ENCODE measurements at places on chromosomes 6 and 20.

DNA sequence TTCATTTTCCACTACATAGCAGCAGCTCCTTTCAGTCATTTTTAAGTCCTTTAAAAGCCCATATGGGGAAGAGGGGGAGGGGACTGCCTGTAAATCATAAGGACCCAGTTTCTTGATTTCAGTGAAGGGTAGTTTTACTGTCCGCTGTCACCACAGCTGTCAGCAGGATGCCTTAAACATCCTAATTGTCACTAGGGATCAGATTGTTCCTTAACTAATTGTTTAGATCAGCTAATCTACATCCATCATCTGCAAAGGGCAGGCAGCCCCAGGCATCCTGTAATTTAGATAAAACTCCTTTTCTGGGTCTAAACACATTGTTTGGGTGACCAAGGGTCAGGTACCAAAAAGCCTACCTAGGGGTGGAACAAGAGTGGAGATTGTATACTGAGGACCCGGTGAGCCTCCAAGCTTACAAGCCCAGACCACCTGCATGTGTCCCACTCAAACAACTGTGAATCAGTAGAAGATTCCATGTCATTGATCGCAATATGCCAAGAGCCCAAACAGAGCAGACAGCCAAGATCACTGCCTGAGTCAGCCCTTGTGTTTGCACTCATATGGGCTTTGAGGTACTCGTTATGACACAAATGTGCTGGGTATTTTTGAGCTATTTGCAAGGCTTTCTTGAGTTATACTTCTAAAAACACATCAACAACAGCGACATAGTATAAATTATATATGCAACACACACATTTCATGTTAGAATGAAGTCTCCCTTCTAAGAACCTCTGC lies 198.7 kb upstream of the CEP162 start:
- no peak for DNase-seq

DNA sequence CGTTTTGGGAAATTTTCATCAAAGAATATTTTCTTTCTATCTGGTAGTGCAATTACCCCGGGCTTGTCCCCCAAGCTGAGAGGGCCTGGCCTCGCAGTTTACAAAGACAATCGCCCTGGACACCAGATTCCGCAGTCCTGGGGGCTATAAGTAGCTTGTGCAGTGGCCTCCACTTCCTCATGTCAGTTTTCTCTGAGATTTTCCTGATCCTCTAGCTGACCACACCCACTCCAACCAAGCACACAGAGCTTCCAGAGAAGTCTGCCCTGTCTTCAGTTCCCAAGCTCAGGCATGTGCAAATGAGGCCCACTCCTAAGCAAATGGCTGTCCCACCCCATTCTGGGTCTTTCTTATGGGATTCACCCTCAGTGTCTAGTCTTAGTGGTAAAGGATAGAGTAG lies 245.3 kb downstream of the MAFB start:
- no peak for DNase-seq

GRCh38 chr6:127216810-127217789 lies 49.6 kb upstream of the RNF146 start:
- DNase-seq, result no peak

DNA sequence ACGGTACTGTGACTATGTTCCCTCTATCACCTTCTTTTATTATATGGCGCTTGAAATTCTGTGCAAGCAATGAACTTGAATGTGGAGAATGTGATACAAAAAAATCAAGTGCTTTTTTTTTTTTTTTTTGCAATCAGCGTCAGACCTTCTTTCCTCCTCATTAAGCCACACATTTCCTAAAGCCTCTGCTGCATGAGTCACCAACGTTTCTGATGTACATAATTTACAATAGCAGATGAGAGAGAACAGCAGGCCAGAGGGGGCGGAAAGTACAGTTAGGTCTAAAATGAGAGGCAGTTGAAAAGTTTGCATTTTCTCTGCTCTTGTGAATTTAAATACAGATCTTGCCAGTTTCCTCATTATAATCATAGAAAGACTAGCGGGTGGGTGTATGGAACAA lies 114.6 kb upstream of the RIPOR2 start:
- DNase-seq, result no peak

DNA sequence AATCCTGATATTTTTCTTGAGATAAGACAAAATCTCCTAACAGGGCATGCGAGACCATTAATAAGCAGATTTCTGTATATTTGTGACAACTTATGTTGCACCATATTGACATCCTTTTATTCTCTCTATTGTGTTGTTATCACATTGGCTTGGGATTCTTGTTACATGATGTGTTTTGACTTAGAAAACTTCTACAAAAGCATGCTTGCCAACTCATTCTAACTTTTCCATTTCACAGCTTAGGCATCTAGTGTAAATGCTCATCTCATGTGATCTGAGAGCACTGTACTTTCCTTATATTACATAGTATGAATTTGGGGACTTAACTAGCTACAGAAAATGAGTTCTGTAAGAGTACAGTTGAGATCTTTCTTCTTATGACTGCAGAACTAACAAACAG lies 1040.7 kb upstream of the ADGRB3 start:
- DNase-seq, result no peak

DNA sequence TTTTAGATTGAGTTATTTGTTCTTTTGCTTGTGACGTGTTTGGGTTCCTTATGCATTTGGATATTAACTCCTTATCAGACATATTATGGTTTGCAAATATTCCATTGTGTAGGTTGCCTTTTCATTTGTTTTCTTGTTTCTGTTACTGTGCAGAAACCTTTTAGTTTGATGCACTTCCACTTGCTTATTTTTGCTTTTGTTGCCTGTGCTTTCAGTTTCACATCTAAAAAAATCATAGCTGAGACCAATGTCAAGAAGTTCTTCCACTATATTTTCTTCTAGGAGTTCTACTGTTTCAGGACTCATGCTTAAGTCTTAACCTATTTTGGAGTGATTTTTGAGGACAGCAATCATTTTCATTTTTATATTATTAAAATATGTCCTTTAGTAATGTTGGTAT lies 113.5 kb downstream of the EPM2A start:
- no peak for DNase-seq

GRCh38 chr6:90284236-90285041 lies 12.2 kb downstream of the BACH2 start:
- peak; percentile 71 for DNase-seq

GRCh38 chr6:129489215-129489765 lies 220.7 kb downstream of the ARHGAP18 start:
- DNase-seq, result no peak

- DNase-seq, result peak; percentile 77
Measured at GRCh38 chr20:1813101-1813529, 82.1 kb upstream of the SIRPA start.

- DNase-seq, result no peak
Measured at GRCh38 chr20:51026269-51026668, 3.4 kb upstream of the KCNG1 start.

DNA sequence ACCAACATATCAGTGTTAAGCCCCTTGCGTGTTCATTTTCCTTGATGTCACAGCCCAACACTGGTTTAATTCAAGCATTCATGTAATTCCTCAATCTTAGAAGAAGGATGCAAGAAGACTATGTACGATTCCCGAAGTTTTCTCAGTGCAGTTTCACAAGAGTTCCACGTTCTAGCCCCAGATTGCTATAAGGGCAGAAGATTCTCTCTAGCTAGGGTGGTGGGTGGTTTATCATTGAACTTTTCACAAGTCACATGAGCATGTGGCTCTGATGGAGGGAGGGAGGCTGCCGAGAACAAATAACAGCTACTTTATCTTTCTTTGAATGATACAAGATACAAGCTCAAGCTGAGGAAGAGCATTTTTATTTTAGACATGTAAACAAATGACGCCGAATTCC lies 71.9 kb upstream of the NHSL1 start:
- DNase-seq, result no peak

GRCh38 chr6:106658469-106658868 lies 29.1 kb downstream of the QRSL1 start:
- no peak for DNase-seq

DNA sequence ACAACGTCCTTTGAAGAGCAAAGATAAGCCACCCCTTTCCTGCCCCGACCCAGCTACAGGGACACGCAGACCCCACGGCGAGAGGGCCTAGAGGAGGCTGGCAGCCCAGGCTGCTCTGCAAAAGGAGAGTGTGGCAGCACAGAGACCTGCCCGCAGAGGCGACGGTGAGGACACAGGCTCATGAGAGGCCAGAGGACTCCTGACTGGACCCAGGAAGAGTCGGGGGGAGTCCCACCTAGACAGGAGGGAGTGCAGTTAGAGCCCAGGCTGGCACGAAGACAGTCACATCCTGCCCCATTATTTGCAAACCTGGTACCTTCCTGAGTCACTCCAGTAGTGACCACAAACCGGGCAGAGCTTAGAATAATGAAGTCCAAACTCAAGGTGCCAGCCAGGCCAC lies 227.7 kb upstream of the CDH4 start:
- no peak for DNase-seq

DNA sequence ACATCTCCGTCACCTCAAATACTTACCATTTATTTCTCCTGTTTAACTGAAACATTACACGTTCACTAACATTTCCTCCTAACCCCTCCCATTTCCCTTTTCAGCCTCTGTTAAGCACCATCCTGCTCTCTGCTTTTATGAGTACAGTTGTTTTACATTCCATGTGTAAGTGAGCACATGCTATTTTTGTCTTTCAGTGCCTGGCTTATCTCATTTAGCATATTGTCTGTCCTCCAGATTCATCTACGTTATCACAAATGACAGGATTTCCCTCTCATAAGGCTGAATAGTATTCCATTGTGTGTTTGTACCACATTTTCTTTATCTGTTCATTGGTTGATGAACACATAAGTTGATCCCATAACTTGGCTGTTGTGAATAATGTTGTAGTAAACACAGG lies 22.7 kb downstream of the TAF11 start:
- peak; percentile 31 for DNase-seq

Data from hepatic stellate cell (primary cell).